OCI-M1 (cell line): ENCODE measurements at places on chromosomes 5 and 9.

GRCh38 chr9:107007402-107007801 is 144.4 kb downstream of the ZNF462 start:
- DNase-seq: no peak

DNA sequence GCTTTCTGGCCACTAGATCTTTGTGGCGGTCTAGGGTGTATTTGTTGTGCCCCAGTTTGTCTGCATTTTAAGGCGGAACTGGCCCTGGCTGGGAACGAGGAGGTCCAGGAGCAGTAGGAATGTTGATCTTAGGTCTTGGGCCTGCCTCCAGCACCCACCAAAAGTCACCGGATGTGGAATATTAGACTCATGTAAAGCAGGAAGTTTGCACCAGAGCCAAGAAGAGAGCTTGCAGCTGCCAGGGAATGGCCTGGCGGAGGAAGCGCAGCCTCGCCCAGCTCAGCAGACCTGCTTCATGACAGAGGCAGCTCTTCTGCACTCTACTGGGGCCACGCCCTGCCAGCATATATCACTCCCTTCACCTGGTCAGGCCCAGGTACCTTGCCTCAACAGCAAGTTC is 3.3 kb downstream of the GPX3 start:
- peak; percentile 36 for DNase-seq

DNA sequence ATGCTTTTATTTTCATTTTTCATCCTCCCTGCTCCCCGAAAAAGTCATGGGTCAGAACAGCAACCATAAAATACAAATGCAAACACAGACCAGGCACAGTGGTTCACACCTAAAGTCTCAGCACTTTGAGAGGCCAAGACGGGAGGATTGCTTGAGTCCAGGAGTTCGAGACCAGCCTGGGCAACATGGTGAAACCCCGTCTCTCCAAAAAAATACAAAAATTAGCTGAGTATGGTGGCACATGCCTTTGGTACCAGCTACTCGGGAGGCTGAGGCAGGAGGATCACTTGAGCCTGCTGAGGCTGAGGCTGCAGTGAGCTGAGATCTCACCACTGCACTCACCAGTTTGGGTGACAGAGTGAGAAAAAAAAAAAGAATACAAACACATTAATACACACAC is 60.3 kb downstream of the ARHGEF37 start:
- DNase-seq: no peak

DNA sequence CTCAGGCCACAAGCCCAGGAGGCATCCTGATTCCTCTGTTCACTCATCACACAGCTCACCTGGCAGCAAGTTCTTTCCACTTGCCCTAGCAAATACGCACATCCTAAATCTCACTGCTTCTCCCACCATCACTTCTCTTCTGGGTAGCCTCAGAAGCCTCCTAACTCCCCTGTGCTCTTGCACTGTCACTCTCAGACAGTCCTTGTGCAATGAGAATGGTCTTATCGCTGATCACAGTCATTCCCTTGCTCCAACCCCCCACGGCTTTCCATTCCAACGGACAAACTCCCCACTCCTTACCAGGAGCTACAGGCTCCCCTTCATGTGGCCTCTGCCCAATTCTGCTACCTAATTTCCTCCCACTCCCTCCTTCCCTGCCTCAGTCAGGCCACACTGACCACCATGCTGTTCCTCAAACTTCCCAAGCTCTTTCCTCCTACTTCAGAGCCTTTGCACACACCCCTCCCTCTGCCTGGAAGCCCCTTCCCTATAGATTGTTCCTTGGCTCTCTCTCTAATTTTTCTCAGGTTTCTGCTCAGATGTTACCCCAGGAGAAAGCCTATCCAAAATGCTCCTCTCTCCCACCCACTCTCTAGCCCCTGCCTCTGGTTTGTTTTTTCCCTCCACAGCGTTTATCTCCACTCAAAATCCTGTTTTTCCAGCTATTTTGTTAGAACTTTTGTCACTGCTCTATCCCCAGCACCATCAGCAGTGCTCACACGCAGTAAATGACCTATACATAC is 34.1 kb upstream of the TNFAIP8 start:
- peak; percentile 55 for DNase-seq

DNA sequence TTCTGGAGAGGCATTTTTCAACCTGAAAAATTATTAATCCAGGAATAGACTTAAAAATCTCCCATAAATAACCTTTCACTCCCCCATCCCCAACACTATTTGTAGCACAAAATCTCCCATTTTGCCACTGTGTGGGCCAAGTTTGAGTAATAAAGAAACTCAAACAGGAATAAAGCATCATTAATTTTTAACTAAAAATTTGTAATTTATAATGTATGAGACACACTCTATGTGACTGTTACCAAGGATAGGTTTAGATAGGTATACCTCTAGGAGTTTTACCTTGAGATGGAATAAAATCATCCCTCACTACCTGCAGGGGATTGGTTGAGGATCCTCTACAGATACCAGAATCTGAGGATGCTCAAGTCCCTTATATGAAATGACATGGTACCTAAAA is 30.1 kb downstream of the CHD1 start:
- DNase-seq: no peak

DNA sequence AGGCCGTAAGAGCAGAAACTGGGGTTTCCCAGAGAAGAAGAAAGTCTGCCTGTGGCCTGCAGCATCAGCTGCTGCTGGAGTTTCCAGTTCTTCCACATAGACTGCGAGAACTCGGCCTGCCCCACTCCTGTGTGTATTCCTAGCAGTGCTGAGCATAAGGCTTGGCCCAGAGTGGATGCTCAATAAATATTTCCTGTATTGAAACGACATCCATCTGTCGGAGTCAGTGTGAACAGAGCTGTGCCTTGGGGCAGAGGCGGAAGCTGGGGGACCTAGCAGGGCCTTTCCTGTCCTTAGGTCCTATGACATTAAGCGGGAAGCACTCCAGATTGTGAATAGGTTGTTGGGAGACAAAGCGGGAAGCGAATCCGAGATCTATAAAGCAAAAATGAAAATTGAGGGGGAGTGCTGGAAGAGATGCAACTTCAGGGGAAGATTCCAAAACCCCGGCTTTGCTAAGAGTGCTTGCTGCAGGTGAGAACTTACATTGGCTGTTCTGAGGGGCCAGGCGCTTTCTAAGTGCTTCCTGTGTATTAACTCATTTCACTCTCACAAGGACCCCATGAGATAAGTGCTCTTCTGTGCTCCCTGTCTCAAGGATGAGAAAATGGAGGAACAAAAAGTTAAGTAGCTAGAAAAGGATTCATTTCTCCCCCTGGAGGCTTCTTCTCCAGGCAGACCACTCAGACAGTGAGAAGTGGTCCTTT is 76.1 kb upstream of the CXCL14 start:
- DNase-seq: no peak

GRCh38 chr9:92325991-92326500 is 293 bp downstream of the CENPP start:
- peak; percentile 74 for DNase-seq

GRCh38 chr5:17216176-17216973 is 1.1 kb upstream of the BASP1 start:
- peak; percentile 84 for DNase-seq

DNA sequence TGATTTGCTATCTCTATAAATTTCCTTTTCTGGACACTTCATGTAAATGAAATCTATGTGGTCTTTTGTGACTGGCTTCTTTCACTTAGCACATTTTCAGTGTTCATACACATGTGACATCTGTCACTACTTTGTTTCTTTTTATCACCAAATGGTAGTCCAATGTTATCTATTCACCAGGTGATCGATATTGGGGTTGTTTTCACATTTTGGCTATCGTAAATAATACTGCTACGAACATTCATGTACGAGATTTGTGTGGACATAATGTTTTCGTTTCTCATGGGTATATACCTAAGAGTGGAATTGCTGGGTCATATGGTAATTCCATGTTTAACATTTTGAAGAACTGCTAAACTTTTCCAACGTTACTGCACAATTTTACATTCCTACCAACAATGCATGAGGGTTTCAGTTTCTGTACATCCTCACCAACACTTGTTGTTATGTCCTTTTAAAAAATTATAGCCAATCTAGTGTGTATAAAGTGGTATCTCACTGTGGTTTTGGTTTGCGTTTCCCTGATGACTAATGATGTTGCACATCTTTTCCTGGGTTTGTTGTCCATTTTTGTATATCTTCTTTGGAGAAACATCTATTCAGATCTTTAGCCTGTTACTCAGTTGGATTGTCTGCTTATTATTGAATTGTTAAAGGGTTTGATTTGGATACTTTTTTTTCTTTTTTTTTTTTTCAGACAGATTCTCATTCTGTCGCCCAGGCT is 263.0 kb downstream of the PDZD2 start:
- DNase-seq: no peak

DNA sequence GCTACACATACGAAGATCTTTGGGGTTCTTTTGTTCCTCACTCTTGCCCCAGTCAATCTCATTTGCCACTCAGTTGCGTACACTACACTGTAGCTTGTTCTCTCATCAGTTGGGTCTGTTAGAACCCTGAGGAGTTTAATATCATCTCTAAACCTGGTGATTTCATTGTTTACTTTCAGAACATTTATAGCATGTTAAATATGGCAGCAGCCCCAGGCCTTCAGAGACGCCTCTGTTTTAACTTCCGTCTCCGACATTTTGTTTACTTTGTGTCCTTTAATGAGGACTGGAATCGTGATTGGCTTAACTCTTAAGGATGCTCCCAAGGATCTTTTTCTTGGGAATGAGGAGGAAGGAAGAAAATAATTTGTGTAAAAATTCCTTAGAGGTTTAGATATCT is 510.1 kb downstream of the NR2F1-AS1 start:
- DNase-seq: no peak

GRCh38 chr5:61916621-61917620 is 389.1 kb upstream of the KIF2A start:
- DNase-seq: peak; percentile 33

DNA sequence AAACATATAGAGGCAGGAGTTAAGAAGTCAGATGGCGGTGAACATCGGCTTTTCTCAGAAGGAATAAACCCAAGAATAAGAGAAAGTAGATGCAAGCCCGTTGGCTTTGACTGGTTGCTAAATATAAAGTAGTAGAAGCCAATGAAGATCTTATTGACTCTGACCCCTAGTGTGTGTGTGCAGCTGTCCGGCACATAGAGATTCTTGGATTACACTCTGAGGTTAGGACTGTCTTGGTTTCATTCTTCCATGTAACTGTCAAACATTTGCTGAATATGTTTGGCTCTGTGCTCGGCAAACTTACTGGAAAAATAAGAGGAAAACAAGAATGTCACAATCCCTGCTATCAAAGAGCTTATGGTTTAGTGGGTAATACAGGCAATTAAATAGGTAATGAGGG is 54.9 kb downstream of the ASTN2 start:
- no peak for DNase-seq

DNA sequence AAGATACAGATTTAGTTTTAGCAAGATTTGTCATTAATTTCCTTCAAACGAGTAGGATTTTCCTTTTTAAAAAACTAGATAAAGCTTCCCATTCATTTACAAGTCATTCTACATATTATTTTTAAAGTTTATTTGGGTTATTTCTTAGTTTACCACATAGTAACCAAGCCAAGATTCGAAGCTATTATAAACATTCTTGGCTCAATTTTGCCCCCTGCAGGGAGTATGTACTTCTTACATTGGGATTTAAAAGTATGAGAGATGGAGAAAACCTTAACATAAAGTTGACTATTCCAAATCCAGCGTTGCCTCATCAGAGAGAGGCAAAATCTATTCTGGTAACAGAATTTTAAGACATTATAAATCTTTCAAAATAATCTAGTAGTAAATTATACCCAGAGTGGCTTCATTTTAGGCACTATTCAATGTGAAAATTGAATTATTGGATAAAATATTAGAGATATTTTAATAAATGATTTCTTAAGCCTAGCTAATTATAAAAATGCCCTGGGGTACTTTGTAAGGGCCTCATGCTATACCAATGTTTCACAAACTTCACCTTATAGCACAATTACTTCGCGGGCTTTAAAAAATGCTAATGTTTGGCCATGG is 39.1 kb downstream of the FBN2 start:
- DNase-seq: peak; percentile 6

DNA sequence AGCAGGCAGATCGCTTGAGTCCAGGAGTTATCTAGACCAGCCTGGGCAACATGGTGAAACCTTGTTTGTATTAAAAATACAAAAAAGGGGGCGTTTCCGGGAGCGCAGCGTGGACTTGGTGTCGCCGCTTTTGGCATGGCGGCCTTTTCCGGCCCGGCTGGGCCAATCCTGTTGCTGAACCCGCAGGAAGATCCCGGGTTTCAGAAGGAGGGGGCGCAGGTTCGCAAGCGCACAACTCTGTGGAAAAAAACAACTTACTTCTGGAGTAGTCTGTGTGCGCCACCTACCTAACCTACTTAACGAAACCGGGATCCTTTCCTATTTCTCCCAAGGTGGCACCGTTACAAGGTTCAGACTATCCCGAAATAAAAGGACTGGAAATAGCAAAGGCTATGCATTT is 198.6 kb downstream of the MSX2 start:
- no peak for DNase-seq

GRCh38 chr5:11289733-11290132 is 528.7 kb upstream of the DAP start:
- DNase-seq: no peak

GRCh38 chr5:150163035-150163434 is 3.5 kb upstream of the CDX1 start:
- no peak for DNase-seq

DNA sequence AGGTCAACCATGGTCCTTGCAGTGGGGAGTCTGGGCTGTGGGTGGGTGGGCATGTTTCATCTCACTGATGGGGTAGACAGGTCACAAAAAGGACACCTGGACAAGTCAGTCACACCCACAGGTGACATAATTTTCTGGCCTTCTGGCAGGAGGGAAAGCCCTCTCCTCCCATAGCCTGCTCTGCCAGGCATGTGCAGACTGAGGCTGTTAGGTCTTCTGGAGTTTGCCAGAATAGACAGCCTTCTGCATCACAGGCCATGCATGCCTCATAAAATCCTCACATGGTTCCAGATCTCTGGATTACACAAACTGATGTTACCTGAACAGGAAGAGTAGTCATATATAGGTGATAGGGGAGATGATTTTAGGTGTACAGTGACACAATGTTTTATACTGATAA is 49.1 kb downstream of the ARHGAP26 start:
- no peak for DNase-seq

DNA sequence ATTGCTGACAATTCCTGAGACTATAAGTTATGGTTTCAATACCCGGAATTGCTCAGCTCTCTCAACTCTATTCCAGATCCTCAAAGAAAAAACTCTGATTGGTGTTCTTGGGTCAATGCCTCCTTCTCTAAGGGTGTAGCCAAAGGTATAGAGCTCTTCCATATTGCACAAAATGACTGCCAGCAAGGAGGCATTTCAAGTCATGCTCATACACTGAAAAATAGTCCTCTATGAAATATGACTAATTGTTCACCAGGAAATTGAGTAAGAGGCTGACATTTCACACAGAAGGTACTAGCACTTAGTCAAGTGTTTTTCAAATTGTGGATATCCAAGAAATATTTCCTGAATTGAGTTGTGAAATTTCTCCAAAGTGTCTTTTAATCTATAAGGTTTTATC is 111.1 kb upstream of the KLF9 start:
- no peak for DNase-seq

GRCh38 chr5:54653956-54654614 is 136.5 kb downstream of the SNX18 start:
- no peak for DNase-seq

- no peak for DNase-seq
Measured at GRCh38 chr5:476102-476813, 33.3 kb downstream of the EXOC3 start.
